Activated CD4-positive, alpha-beta T cell treated with anti-CD3 and anti-CD28 coated beads, Interleukin-2, amount 10 ng/mL, durations not matched to agents 24 days and 14 days (primary cell): ENCODE measurements at places on chromosomes 3 and 15.

DNA sequence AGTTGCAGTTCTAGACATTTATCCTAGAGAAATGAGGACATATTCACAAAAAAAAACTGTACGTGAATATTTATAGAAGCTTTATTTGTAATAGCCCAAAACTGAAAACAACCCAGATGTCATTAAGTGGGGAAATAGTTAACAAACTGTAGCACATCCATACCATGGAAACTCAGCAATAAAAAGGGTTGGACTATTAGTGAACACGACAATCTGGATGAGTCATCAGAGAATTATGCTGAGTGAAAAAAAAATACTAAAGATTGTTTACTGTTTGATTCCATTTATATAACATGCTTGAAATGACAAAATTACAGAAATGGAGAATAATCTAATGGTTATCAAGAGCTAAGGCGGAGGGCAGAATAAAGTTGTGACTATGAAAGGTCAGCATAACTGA lies 59.5 kb downstream of the CPA3 start:
- DNase-seq = no peak

DNA sequence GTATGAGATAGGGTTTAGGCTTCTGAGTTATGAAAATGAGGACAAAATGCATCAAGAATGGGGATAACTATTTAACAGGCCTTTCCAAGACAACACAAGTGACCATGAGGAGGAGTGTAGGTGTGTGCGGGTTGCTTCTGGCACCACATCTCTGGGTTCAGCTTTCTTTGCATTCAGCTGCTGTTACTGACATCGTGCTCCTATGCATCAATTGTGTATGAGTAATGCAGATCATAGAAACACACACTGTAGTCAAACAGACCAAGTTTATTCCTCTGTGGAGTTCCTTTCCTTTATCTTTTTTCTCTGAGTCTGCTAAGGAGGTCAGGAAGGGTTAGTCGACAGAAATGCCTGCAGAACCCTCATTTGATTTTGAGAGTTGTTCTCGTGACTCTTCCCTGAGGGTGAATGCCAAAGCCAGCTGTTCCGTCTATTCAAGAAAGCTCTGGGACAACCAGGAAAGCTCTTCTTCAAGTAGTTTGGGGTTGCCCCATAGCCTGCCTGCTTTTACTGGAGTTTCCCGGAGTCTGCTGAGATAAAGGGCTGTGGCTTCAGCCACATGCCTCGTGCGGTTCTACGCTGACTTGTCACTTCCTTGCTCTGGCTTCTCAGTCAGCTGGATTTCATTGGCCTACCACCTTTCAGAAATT lies 136.7 kb upstream of the TLE3 start:
- peak; percentile 78 for DNase-seq

GRCh38 chr3:159451067-159451466 lies 537.6 kb upstream of the IL12A start:
- DNase-seq = no peak

DNA sequence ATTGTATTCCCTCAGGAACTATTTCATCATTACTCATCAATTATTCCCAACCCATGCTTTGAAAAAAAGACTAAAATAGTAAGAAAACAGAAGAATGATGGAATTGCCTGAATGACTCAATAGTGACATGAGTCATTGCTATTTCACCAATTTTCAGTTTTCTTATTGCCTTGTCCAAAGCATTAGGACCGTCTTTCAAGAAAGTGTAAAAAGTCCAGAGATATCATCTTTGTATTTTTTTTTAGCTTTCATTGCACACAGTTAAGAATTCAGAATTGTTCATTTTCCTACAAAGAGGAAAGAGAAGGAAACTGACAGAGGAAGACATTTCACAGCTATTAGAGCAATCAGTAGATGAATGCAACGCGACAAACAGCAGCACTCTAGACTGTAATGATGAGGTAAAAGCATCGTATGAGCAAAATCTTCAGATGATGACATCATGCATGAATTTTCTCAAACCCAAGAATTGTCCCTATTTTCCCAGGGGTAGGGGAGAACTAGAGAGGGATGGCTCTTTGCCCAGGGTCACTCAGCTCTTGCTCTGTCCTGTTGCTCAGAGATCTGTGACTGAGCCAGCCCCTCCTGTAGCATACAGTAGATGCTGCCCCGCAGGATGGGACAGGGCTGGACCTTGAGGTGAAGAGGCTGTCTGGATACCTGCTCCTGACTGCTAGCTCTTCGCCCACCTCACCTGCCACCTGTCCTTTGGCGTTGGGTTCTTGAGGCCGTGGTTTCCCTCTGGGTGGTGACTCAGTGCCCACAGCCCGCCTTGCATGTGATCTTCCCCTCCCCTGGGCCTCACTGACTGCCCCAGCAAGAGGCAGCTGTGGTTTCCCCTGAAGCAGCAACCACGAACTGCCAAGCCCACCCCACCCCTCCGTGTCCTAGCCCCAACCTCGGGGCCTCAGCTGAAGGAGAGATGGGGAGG lies 84.8 kb downstream of the PPCDC start:
- peak; percentile 88 for DNase-seq
